ENCODE measurements at places on chromosomes 2 and 18. TPM values are rescaled to one million over a fixed set of nuclear protein-coding genes. Genes with fewer than 3 reads are reported as not detected.
A peak's percentile ranks its signal among the peaks of the same experiment; 100 is the strongest.

Gene LHCGR
- total RNA-seq: 0.26 TPM

DNA sequence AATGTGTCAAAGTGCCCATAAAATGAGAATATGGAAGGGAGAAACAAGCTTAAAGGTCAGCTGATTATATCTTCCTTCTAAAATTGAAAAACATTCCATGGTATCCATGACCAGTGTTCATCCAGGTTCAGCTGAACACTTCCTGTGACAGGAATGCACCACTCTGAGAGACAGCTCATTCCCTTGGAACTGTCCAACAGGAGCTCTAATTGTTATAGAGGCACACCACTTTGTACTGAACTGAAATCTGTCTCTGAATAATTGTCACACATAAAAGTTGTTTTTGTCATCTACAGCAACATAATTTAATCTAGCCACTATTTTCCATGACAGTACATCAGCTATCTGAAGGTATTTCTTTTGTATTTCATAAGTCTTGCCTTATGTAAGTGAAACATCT is 195.9 kb upstream of the ZNF804A start:
- no peaks in the 10 kb centered on the region for H3K4me1 ChIP-seq
- H3K4me3 ChIP-seq: no peak overlapping the region
- DNase-seq: no peak
- no peaks in the 10 kb centered on the region for H3K36me3 ChIP-seq
- H3K27me3 ChIP-seq: no peaks in the 10 kb centered on the region
- no peak overlapping the region for H3K27ac ChIP-seq

Gene ZSWIM2
- total RNA-seq: not detected

Gene REG3A
- not detected for total RNA-seq

Gene LYPD1
- 6.6 TPM for total RNA-seq

- H3K4me3 ChIP-seq: no peak overlapping the region
- no peaks in the 10 kb centered on the region for H3K27me3 ChIP-seq
- H3K27ac ChIP-seq: no peak overlapping the region
- H3K4me1 ChIP-seq: no peaks in the 10 kb centered on the region
- peak; percentile 30 for DNase-seq
Measured at GRCh38 chr2:220269367-220269766, 641.9 kb downstream of the SLC4A3 start.

DNA sequence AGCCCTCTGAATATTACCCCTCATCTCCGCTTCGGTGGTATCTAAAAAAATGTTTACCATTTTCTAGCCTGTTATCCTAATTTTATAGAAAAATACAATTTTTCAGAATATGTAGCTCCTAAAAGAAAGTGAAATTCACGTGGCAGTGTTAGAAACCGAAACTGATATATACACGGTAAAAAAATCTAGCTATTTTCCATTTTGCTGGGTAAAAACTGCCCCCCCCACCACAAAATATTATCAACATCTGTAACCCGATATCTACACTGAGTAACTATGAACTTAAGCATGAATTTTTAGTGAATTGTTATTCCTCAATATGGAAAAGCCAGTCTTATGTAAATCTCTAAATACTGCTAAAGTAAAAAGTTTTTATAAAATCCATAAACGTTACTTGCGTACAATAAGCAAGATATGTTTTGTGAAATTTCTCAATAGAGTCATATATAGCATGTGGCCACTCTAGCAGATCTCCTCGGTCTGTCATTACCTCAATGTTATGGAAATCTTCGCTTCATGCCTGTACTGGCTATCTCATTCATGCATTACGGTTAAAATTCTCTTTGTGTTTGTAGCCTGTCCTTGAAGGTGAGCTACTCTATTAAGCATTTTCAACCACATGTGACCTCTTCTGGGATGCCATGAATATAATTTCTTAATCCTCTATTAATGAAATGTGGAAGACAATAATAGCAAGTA is 524.2 kb downstream of the TRIB2 start:
- H3K4me1 ChIP-seq: no peaks in the 10 kb centered on the region
- H3K4me3 ChIP-seq: no peak overlapping the region
- no peaks in the 10 kb centered on the region for H3K36me3 ChIP-seq

- no peaks in the 10 kb centered on the region for H3K36me3 ChIP-seq
- DNase-seq: no peak
- no peaks in the 10 kb centered on the region for H3K27me3 ChIP-seq
- H3K27ac ChIP-seq: peak overlapping the region; percentile 73
- H3K4me3 ChIP-seq: no peak overlapping the region
- H3K4me1 ChIP-seq: peaks cover 72% of the 10 kb centered on the region
Measured at GRCh38 chr2:237701859-237702390, 74.5 kb downstream of the LRRFIP1 start.

GRCh38 chr2:222606306-222606705 is 49.6 kb downstream of the FARSB start:
- no peaks in the 10 kb centered on the region for H3K4me1 ChIP-seq
- no peaks in the 10 kb centered on the region for H3K27me3 ChIP-seq
- no peak for DNase-seq
- H3K36me3 ChIP-seq: no peaks in the 10 kb centered on the region
- H3K27ac ChIP-seq: no peak overlapping the region
- no peak overlapping the region for H3K4me3 ChIP-seq

DNA sequence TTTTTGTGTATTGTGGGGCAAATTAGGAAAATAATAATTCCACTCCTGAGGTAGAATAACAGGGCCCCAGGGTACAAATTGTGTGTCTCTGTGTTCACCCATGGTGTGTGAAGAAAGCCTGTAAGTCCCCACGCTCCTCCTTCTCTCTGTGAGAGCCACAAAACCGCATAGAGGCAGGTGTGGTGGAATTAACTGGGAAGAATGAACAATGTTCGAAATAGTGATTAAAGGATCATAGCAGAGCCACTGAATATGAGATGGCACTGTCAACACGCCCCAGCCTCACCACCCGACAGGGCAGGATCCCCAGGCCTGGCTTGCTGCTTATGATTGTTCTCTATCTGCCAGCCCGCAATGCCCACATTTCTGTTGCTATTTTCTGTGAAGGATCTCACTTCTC is 14.1 kb downstream of the IL1RN start:
- H3K36me3 ChIP-seq: no peaks in the 10 kb centered on the region
- H3K27ac ChIP-seq: no peak overlapping the region
- no peaks in the 10 kb centered on the region for H3K27me3 ChIP-seq
- no peak overlapping the region for H3K4me3 ChIP-seq
- H3K4me1 ChIP-seq: no peaks in the 10 kb centered on the region

Data from lung (tissue), 17 donors.